ENCODE measurements at places on chromosomes 13 and 19.

GRCh38 chr13:80340651-80341100 is 250 bp downstream of the SPRY2 start:
- DNase-seq = peak; percentile 55

DNA sequence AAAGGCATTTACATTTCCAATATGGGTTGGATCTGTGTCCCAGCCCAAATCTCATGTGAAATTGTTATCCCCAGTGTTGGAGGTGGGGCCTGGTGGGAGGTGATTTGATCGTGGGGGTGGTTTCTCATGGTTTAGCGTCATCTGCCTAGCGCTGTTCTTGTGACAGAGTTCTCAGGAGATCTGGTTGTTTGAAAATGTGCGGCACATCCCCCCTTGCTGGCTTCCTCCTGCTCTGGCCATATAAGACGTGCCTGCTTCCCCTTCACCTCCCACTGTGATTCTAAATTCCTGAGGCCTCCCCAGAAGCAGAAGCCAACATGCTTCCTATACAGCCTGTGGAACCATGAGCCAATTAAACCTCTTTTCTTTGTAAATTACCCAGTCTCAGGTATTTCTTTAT is 126.2 kb upstream of the FNDC3A start:
- no peak for DNase-seq

- peak; percentile 18 for DNase-seq
Measured at GRCh38 chr19:741506-742131, 9.3 kb upstream of the MISP start.

- DNase-seq = no peak
Measured at GRCh38 chr13:44422755-44423643, 49.4 kb downstream of the SERP2 start.

Measured in G401 (cell line).